ENCODE measurements at places on chromosomes 6 and 20. TPM values are rescaled to one million over a fixed set of nuclear protein-coding genes. Genes with fewer than 3 reads are reported as not detected.

The DDR1 gene
- 58.4 TPM for total RNA-seq

The CCM2L gene
- 7.8 TPM for total RNA-seq

DNA sequence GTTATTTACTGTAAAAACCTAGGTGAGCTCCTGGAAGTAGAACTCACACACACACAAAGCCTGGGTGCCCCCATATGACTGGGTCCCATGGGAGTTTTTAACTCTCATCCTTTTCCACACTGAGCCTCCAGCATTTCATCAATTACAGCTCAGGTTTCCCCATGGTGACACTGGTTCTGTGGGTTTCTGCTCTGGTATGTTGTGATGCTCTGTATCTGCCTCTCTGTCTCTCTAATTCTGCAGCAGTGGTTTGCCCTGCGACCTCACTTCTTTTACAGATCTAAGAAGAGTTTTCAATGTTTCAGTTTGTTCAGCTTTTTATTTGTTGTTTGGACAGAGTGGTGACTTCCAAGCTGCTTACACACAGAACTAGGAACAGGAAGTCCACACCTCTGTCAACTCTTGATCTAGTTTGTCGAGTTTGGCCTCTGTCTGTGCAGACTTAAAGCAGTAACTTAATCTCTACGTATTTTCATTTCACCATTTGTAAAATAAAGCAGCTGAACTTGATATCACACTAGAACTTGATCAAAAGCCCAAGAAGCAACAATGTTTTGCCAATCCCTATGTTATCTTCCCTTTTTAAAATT lies 554.3 kb downstream of the EPHA7 start:
- no peak for DNase-seq

DNA sequence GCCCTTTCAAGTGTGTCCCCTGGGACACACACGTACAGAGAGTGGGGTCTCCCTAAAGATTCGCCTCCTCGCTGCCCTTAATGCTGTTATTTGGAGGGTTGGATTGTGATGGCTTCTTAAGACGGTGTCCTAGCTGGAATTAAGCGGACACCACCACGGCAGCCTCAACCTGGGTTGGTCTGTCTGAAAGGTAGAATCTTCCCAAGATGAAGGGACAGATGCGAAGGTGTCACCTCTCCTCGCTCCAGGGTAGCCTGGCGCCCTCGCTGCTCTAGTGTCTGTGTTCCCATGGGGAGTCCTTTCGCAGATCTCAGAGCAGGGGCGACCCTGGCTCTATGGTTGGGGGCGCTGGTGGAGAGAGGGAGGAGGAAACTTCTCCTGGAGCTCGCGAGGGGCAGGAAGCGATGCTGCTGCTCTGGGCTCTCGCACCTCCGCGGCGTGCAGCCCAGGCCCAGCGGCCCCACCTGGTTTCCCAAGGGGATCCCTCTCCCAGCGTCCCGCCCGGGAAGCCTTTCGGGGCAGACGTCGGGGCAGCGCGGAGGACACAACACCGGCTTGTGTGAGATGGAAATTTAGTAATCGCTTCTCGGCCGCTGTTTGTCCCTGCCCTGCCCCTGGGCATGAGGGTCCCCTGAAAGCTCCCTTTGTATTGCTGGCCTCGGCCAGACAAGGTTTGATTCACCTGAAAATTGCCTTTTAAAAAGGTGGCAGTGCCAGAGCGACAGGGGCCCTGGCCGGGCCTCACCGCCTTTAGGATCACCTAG lies 1.7 kb downstream of the RSPO3 start:
- no peak for DNase-seq

GRCh38 chr20:47181056-47181862 lies 175.2 kb downstream of the ZMYND8 start:
- DNase-seq, result no peak
